ENCODE measurements at places on chromosomes 16 and 17. TPM values are rescaled to one million over a fixed set of nuclear protein-coding genes. Genes with fewer than 3 reads are reported as not detected.

GRCh38 chr17:44217738-44218343 lies 1.6 kb downstream of the UBTF start:
- no peak for ATAC-seq

CUEDC1 gene
- 35.7 TPM for total RNA-seq

IL32 gene
- 18.0 TPM for total RNA-seq

DNA sequence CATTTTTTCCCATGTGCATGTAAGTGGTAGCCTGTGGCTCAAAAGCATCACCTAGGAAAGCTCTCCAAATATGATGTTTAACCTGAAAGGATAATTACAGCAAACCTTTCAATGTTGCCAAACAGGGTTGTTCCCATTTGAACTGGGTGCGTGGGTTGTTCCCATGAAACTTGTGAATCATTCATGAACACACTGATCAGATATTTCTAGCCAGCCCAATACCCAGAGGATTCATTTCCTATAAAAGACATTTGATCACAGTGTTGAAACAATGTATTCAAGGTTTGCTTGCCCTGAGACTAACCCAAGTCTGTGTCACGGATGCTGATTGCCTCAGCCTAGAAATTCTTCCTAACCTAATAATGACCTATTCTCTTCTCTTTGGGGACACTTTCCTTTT lies 12.9 kb downstream of the KRT39 start:
- ATAC-seq, result no peak

GRCh38 chr17:34370997-34371395 lies 8.0 kb upstream of the CCL1 start:
- no peak for ATAC-seq

DNA sequence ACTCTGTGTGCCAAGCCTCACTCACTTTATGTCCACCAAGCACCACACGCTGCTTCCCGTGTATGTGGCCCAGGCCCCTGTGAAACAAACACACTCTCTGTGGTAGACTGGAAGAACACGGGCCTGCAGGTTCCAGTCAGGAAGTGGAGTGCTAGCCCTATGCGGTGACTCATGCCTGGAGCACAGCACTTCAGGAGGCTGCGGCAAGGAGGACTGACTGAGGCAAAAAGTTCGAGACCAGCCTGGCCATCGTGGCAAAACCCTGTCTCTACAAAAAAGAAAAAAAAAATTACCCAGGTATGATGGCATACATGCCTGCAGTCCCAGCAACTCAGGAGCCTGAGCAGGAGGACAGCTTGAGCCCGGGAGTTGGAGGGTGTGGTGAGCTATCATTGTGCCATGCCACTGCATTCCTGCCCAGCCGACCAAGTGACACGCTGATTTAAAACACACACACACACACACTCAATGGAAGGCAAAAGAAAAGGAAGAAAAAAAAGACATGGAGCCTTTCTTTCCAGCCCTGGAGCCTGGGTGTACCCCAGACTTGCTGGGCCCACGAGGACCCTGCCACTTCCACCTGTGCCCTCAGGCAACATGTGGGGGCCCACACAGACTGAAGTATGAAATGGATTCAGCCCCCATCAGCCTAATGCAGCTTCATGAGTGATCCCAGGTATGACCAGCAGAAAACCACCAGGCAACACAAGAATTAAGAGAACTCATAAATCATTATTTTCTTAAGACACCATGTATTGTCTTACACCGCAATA lies 126.6 kb downstream of the ANKRD11 start:
- peak; percentile 41 for ATAC-seq

TBC1D3E gene
- total RNA-seq, result not detected

KLHL36 gene
- 75.0 TPM for total RNA-seq

- no peak for ATAC-seq
These were observed 40.2 kb downstream of the SLC7A5 start for GRCh38 chr16:87828907-87829621.

GRCh38 chr17:17706140-17707060 lies 25.1 kb downstream of the RAI1 start:
- no peak for ATAC-seq

DNA sequence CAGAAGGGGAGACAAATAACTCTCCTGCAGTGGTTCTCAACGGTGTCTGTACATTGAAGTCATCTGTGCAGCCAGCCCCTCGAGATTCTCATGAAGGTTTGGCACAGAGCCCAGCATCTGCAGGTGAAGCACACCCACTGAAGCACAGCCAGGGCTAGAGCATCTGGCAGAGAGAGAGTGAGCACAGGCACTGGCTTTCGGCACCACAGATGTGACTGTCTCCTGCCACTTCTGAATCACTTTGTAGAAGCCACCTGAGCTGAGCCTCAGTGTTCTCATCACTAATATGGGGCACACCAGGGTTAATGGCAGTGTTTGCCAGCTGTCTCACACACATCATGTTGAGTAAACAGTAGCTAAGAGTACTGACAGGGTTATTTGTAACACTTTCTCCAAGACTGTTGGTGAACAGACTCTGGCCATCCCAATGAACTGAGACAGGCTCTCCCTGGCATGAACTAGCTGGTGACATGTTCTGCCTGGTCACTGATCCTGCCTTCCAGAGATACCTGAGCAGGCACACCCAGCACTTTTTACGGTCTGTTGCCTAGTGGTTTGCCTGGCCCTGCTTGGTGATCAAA lies 10.9 kb downstream of the HSPB9 start:
- no peak for ATAC-seq

FAM20A gene
- total RNA-seq, result 2.2 TPM

- no peak for ATAC-seq
These were observed 15.8 kb downstream of the DRC3 start for GRCh38 chr17:17988427-17988945.

DNA sequence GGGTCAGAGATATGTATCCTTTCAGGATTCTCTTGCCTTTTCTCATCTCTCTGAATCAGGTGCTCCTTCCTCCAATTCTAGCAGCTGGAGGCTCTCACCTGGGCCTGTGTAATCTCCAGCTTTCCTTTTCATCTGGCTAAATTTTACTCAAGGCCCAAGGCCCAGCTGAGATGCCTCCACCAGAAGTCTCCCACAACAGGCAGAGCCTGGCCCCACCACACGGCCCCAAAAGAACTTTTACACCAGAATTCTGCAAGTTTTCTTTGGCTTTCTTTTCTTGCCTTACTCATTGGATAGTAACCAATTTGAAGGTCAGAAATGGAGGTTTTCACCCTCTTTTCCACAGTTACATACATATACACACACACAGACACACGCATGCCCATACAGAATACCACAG lies 14.6 kb downstream of the RND2 start:
- ATAC-seq, result no peak

CMTR2 gene
- total RNA-seq, result 25.7 TPM

RPH3AL gene
- 21.0 TPM for total RNA-seq

SLC5A11 gene
- 0.12 TPM for total RNA-seq

DNA sequence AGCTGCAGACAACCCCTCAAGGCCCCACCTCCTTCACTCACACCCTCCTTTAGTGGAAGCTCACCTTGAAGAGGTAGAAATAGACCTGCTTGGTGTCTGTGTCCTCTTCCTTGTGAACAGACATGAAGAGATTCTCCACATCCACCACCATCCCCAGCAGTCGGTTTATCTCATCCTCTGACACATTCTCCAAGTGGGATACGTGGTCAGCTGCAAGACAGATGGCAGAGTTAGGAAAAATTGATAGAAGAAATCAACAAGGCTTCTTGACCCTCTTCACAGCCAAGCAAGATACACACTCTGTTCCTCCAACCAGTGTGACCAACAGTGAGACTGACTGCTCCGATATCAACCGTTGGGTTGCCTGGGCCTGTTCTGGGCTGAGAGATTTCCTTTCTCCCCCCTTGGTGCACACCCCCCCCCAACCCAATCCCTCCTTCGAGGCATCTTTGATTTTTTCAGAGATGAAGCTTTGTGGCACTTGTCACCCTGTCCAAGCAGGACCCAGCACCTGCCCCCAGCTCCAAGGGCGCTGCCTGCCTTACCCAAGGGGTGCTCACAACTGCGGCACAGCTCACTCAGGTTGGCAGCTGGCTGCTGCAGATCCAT lies 902 bp downstream of the KAT2A start:
- no peak for ATAC-seq

GRCh38 chr16:54053891-54054820 lies 232.4 kb downstream of the IRX3 start:
- no peak for ATAC-seq

RRN3 gene
- total RNA-seq, result 27.9 TPM

CCL4 gene
- total RNA-seq, result 1.4 TPM

- ATAC-seq, result peak; percentile 39
These were observed at the start of gene SGCA for GRCh38 chr17:50165867-50166517. TSS of gene SGCA (plus strand) at chr17:50166005. CDS start at chr17:50166041, 36 bp downstream.

DNA sequence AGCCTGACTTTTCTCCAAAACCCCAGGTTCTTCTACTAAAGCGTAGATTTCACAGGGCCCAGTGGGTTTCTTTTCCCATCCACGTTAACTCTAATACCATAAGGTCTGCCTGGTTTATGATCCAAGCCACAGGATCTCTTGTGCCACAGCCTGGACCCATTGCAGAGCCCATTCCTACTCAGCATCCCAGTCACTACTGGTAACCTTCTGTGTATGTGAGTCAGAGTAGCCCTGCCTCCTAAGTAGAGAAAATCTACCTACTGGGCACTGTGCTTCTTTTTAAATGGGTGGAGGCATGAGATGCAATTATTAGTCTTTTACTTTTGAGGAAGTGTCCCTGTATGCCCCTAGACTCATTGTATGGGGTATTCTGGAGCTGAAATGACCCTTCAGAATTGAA lies 13.5 kb downstream of the CCL11 start:
- no peak for ATAC-seq

SLC16A6 gene
- not detected for total RNA-seq

DNA sequence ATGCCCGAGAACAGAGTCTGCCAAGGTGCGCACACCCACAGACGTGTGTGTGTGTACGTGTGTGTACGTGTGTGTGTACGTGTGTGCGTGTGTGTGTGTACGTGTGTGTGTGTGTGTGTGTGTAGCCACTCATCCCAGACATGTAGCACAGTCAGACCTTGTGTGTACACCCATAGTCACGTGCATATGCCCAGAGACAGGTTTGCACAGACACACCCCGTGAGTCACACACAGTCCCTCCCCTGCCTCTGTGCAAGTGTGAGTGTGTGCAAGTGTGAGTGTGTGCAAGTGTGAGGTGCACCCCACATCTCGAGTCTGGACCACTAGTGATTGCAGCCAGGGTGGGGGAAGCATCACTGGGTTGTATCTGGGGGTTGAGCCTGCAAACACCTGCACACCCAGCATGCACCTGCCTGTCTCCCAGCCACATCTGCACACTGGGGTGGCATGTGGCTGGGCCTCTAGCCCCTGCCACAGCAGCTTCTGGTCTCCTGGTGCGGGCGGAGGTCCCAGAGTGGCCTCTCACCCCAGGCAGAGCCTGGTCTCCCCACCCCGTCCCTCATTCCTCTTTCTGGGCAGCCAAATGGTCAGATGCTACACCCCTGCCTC lies 23.6 kb downstream of the BAHCC1 start:
- ATAC-seq, result no peak

DNA sequence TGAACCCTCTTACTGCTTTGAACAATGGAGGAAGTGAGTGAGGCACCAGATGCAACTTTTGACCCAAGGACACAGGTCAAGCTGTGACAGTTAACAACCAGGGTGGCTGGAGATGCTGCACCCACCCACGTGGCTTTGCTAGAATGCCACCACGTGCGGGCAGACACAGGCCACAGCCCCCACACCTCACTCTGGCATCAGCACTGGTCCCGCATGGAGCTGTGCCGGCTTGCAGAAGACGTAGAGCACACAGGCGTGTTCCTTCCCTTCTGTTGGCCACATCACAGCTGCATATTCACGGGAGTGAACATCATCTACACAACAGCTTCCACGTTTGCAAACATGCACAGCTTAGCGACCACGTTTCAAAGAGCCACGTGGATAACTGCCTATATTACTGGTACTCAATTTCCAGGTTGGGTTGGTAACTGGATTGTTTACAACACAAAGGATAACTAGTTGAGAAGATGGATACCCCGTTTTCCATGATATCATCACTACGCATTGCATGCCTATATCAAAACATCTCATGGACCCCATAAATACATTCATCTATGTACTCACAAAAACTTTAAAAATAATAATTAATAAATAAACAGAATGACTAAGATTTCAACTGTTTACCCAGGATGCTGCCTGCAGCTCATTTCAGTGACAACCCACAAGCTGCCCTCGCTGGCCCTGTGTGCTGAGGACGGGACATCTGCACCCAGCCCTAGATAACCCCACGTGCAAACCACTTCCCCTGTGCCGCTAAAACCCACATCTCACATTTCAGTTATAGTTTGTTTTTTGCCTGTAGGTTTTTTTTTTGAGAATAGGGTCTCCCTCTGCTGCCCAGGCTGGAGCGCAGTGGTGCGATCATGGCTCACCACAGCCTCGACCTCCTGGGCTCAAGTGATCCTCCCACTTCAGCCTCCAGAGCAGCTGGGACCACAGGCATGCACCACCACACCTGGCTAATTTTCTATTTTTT lies 132.0 kb downstream of the ANKRD11 start:
- ATAC-seq, result no peak

DNA sequence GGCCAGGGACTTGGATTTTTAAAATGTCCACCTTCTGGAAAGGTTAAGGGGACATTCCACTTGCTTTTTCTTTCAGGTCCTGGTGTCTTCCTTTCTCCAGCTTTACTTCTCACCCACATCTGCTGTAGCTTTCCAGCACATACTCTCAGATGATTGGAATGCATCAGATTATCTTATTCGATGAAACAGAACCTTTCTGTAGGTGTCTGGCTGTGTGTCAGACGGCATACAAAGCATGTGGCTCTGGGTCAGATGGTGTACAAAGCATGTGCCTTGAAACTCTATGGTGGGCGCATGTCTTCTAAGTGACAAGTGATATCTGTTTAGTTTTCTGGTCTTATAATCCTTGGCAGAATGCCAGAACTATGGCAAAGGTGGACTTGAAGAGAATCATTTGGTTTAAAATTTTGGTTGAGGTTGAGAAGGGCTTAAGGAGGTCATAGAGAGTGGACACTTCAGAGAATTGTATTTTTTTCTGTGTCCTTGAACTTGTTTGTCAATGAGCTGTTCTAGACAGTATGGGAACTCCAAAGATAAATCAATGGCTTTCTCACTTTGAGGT lies 125.3 kb downstream of the FTO start:
- ATAC-seq, result no peak

GRIN2A gene
- 24.2 TPM for total RNA-seq

GRCh38 chr16:424623-425081 lies 797 bp upstream of the RAB11FIP3 start:
- ATAC-seq, result peak; percentile 29

DNA sequence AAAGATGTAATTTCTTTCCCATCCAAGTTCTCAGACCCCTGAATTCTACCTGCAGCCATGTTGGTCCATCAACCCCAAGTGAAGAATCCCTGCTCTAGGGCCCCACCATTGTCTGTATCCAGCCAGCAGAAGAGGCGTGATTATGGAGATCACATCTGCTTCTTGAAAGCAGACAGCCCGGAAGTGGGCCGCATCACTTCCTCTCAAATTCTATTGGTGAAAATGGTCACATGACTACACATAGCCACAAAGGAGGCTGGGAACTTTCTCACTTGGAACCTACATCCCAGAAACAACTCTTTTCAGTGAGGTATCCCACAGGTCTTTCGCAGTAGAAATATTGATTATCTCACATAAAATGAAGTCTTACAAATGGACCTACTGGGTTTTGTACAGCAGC lies 40.1 kb downstream of the IL4R start:
- no peak for ATAC-seq

- ATAC-seq, result no peak
These were observed 114.9 kb downstream of the TRIM37 start for GRCh38 chr17:58991718-58992331.

OTOP2 gene
- not detected for total RNA-seq

Data from gastroesophageal sphincter (tissue), 4 donors.